Vein endothelial cell (primary cell): ENCODE measurements at places on chromosomes 7 and 10. TPM values are rescaled to one million over a fixed set of nuclear protein-coding genes. Genes with fewer than 3 reads are reported as not detected.

Gene RADIL
- 0.48 and 0.65 TPM in 2 replicates for total RNA-seq

Gene C7orf33
- total RNA-seq = not detected in 2 replicates

Gene TMEM176B
- total RNA-seq = not detected in 2 replicates

Gene MRLN
- not detected in 2 replicates for total RNA-seq

Gene PRKAR2B
- total RNA-seq = 18.9 and 43.8 TPM in 2 replicates

Gene CYP26C1
- 1.3 and 2.5 TPM in 2 replicates for total RNA-seq

Gene CALML5
- total RNA-seq = not detected in 2 replicates

Gene ETV1
- total RNA-seq = 8.8 and 15.1 TPM in 2 replicates
